ENCODE measurements at places on chromosomes 4 and X. TPM values are rescaled to one million over a fixed set of nuclear protein-coding genes. Genes with fewer than 3 reads are reported as not detected.

DNA sequence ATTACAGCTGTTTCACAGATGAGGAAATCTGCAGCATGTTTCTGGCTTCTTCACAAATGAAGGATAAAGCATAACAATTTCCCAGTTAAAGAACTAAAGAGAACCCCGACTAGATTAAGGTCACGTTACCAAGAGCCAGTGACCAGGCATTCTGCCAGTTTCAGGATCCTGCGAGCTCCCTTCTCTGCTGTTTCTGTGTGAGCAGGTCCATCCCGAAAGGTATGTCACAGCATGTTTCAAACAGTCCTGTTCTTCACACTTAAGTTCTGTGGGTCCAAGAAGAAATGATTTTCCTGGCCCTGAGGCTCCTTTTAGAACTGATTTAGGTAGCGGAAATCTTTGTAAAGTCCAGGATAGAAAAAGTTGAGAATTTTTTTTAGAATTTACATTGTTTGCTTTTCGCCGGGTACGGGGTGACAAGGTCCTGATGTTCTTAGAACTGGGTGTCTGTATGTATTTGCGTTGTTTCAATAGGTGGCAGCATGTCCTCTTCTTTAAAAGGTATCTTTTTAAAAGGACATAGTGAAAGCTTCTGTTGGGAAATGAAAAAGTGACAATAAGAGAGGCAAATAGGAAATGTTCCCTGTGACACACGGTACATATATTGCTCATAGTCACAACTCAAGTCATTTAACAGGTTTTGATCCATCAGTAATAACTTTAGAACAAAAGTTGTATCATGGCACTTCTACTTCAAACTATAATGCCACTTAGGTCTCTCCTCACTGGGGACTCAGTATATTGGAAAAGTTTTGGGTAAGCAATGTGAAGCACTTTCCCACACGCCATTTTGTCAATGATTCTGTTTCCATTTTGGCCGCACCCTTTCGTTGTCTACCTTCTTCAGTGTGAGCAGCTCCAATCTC lies 18.4 kb downstream of the IL21 start:
- DNase-seq: no peak
- H3K27ac ChIP-seq: no peak overlapping the region
- no peaks in the 10 kb centered on the region for H3K27me3 ChIP-seq
- H3K4me3 ChIP-seq: no peak overlapping the region
- H3K36me3 ChIP-seq: no peaks in the 10 kb centered on the region
- no peaks in the 10 kb centered on the region for H3K4me1 ChIP-seq

DNA sequence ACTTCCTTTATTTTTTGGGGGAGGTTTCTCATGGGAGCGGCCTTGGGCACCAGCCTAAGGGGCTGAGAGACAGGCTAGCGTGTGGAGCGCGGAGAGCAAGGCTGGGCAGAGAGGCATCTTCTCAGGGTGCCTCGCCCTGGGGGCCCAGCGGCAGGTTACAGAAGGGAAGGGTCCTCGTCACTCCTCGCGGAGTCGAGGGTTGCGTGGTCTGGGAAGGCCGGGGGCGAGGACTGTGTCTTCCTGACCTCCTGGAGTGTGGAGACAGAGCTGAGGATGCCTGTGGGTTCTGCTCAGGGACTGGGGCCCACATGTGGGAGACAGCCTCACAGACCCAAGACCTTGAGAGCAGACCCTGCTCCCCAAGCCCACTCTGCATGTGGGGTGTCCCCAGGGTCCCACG lies 79.6 kb upstream of the LRPAP1 start:
- H3K27ac ChIP-seq: no peak overlapping the region
- H3K27me3 ChIP-seq: peaks cover 12% of the 10 kb centered on the region
- no peak overlapping the region for H3K4me3 ChIP-seq
- H3K36me3 ChIP-seq: no peaks in the 10 kb centered on the region

DNA sequence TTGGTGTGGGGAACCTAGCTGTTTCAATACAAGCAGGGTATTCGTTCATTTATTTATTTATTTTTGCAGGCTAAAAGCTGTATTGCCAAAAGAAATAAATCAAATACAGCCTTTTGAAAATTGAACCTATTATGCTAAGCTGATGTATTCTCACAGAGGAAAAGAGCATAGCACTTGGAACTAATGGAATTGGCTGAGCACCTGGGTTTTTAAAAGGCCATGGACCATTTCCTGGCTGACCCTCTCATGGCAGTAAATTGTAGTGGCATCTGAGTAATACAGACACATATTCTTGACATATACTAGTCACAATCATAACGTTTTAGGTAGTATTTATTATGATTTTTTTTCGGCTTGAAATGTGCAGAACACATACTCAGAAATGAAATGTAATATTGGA lies 71.8 kb upstream of the ALG13 start:
- H3K27ac ChIP-seq: no peak overlapping the region
- H3K36me3 ChIP-seq: no peaks in the 10 kb centered on the region
- no peaks in the 10 kb centered on the region for H3K4me1 ChIP-seq

GRCh38 chrX:93242897-93243296 lies 430.5 kb downstream of the NAP1L3 start:
- H3K36me3 ChIP-seq: no peaks in the 10 kb centered on the region
- no peak for DNase-seq
- H3K27ac ChIP-seq: no peak overlapping the region
- H3K27me3 ChIP-seq: no peaks in the 10 kb centered on the region
- no peak overlapping the region for H3K4me3 ChIP-seq
- H3K4me1 ChIP-seq: no peaks in the 10 kb centered on the region

Gene ZNF330
- total RNA-seq: 23.5 TPM

Gene MAGED4
- total RNA-seq: 192 TPM

Gene PNMA3
- total RNA-seq: 7.8 TPM

Gene ZFP92
- 0.07 TPM for total RNA-seq
